ENCODE measurements at places on chromosomes 1 and 21.

DNA sequence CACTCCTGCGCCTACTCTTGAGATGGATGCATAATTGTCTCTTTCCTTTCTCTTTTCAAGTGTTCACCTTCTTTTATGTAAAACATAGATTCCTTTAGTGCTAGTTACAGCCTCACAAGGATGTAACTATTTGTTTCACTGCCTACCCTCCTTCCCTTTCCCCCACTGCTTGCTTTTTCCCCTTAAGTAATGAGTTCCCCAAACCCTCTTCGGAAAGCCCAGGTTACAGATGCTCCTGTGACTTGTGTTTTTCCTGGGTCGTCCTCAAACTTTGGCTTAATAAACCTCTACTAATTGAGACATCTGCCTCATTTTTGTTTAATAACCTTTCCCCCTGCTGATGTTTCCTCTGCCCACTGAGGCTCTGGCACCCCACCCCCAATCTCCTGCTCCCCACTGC lies 39.2 kb downstream of the C21orf91 start:
- no peak for DNase-seq

DNA sequence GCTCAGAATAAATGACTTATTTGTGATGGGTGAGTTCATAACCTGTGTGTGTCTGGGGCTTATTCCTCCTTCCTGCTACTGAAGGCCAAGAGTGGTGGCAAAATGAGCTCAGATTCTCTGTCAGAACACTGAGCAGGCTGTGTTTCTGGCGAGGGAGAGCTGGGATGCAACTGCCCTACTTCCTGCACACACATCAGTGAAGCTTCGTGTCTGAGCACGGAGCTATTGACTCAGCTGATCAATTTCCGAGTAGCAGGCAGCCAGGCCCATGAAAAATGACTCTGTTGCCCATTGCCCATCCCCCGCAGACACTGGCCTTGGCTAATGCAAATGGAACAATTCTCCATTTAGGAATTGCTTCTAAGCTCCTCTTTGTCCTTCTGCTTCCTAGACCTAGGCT lies 27.7 kb downstream of the TNR start:
- DNase-seq, result no peak

- no peak for DNase-seq
These were observed 143.6 kb upstream of the RAB4A start for GRCh38 chr1:229127301-229127700.

DNA sequence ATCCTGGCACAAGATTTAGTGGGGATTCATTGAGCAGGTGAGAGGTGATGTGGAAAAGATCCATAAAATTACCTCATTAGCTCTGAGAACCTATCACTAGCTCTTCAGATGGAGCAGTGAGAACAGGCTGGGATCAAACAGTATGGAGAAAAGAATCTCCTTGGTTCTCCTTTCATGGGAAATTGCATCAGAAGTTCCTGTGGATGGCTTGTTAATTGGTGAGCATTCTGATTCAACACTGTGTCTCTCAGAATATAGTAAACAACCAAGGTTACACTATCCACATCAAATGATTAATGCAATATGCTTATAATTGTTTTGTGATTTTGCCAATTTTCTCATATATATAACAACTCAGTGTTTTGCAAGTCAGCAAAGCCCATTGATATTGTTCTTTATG lies 8.3 kb upstream of the CD55 start:
- no peak for DNase-seq

GRCh38 chr1:78526496-78526895 lies 35.7 kb downstream of the PTGFR start:
- no peak for DNase-seq

GRCh38 chr1:87872692-87873091 lies 544.0 kb downstream of the LMO4 start:
- no peak for DNase-seq

DNA sequence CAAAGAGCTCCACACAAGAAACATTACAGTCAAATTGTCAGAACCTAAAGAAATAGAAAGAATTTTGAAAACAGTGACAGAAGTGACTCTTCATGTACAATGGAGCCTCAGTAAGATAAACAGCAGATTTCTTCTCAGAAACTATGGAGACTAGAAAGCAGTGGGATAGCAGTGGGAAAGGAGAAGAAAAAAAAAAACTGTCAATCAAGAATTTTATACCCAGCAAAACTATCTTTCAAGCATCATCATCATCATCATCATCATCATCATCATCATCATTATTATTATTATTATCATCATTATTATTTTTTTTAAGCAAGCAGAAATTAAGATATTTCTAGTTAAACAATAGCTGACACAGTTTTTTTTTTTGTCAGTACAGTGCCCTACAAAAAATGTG lies 24.2 kb downstream of the CEP170 start:
- no peak for DNase-seq
